ENCODE measurements at places on chromosomes 2 and 18.
A peak's percentile ranks its signal among the peaks of the same experiment; 100 is the strongest.

DNA sequence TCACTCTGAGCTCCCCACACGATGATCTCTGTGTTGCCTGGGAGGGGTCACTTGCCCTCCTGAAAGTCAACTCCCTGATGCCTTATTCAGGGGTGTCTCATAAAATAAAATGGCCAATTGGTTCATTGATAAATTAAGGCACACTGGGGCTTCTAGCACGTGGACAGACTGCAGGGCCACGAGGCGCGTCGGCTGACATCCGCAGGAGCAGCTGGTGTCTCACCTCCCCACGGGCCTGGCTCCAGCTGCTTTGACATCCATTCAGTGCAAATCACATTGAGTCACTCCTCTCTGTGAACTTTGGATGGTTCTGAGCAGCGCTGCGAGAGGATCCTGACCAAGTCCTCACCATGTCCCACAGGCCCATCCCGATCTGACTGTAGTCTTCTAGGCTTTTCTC is 4.6 kb upstream of the ST8SIA3 start:
- DNase-seq = no peak

- no peak for DNase-seq
These were observed 203.8 kb downstream of the PLCL1 start for GRCh38 chr2:198008230-198008629.

GRCh38 chr2:217897816-217898806 is 104.7 kb downstream of the TNS1 start:
- no peak for DNase-seq

GRCh38 chr2:43300781-43301583 is 74.6 kb upstream of the ZFP36L2 start:
- no peak for DNase-seq

DNA sequence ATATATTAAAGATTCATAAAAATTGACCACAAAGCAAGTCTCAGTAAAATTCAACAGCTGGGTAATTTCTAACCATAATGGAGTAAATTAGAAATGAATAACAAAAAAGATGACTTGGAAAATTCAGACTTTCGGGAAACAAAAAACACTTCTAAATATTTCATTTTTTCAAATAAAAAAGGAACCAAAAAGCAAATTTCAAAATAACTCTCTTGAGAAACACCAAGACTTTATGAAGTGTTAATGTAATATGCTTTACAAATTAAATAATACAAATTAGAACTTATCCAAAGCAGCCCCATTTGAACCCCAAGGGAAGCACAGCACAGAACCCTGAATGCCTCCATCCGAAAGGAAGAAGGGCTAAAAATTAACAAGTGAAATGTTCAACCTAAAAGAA is 175.9 kb downstream of the HDAC4 start:
- DNase-seq = no peak

GRCh38 chr2:83063511-83063910 is 1395.6 kb downstream of the SUCLG1 start:
- no peak for DNase-seq

- no peak for DNase-seq
These were observed 18.9 kb downstream of the TTR start for GRCh38 chr18:31610286-31611205.

- DNase-seq = no peak
These were observed 59.1 kb downstream of the COA5 start for GRCh38 chr2:98548920-98549818.

- DNase-seq = no peak
These were observed 53.1 kb downstream of the SLC39A10 start for GRCh38 chr2:195709901-195710806.

GRCh38 chr2:217099561-217099960 is 239.7 kb upstream of the TNP1 start:
- DNase-seq = no peak

DNA sequence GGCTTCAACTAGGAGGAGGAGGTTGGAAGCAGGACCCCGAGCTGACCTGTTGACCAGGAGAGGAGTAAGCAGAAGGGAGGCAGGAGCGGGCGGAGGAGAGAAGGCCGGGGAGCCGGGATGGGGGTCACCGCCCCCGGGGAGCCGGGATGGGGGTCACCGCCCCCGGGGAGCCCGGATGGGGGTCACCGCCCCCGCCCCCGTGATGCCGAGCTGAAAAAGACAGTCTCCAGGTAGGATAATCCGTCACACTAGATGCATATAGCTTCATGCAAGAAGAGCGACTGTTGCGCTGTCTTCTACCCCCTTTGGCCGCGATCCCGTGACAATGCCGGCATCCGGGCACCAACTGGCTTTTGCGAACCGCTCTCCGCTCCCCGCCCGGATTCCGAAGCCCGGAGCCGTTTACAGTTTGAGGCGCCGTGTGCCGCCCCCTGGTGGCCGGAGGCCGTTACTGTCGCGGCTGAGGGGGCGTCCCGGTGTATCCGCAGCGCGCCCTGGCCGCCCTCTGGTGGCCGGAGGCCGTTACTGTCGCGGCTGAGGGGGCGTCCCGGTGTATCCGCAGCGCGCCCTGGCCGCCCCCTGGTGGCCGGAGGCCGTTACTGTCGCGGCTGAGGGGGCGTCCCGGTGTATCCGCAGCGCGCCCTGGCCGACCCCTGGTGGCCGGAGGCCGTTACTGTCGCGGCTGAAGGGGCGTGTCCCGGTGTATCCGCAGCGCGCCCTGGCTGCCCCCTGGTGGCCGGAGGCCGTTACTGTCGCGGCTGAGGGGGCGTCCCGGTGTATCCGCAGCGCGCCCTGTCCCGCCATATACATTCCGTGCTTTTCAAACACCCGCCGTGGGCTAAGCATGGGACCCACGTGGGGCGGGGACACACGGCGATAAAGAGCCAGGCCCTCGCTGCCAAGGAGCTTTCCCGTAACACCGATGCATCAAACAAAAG is 89.6 kb downstream of the ACTR3 start:
- peak; percentile 64 for DNase-seq

- DNase-seq = no peak
These were observed 46.6 kb upstream of the SLC14A1 start for GRCh38 chr18:45677276-45677807.

DNA sequence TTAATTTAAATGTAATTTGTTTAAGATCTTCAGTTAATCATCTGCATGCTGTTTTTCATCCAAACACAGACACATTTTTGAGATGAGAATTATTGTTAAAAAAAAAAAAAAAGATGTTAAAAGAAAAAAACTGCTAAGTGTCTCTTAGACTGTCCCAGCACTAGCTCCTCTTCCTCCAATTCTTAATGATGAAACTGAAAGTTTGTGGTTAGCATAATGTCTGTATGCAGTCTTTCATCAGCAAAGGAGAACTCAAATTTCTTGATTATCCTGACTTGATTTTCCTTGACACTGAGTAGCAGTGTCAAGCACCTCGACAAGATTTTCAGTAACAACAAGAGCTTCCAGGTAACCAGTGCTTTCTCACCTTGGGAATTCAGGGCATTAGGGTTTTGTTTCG is 274.4 kb downstream of the LRRTM1 start:
- no peak for DNase-seq

DNA sequence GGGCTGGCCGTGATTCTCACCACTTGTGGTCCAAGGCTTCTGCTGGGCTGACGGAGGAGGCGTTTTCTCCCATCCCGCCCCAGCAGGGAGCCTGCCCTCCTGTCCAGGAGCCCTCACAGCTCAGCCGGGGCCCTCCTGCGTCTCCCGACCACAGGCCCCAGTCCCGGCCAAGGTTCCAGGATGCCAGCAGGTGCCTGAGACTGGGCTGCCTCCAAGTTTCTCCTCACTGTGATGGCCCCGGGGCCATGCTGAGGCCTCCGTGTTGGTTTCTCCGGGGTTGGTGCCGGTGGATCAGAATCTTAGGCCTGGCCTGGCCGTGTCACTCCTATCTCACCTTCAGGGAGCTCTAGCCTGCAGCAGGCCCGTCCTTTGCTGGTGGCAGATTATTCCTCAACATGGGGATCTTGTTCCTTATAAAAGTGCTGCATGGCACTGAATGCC is 5.9 kb downstream of the KCNG2 start:
- no peak for DNase-seq

GRCh38 chr2:238685713-238686112 is 162.2 kb upstream of the TWIST2 start:
- no peak for DNase-seq

GRCh38 chr2:219871351-219871750 is 243.9 kb downstream of the SLC4A3 start:
- no peak for DNase-seq

DNA sequence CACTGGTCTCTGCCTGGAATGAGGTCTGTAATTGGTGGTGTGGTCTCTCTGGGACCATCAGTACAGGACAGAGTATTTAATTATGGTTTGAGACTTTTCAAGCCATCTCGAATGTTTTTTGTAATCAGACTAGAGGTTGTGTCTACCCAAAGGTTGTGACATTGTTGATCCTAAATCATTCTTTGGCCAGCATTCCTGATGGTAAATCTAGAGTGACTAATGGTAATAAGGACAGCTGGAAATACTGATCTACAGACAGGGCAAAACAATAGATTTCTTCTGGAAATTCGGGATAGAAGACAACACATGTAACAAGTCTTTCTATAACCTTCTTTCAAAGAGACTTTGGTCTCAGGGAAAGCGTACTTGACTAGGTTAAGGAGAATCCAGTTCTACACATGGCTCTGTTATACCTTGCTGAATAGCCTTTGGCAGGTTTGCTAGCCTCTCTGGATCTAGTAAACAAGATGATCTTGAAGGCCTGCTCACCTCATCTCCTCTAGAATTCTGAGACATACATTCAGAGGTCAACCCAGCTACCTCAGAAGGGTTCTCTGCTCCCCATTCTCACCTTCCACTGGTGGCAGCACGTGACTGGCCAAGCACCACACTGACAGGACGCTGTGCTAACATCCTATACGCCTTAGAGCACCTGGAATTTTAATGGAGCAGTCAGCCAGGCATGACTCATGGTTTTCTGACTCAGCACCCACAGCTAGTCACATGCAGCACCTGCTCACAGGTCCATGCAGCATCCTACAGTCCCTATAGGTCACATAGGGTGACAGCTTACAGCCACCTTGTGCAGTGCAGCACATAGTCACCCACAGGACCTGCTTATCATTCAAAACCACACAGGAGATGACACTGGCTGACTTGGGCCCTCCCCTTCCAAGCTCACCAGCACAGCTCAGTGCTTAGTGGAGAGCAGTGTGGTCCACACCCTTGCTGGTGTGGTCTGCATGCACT is 12.2 kb downstream of the PLB1 start:
- no peak for DNase-seq

GRCh38 chr18:10216791-10217190 is 237.6 kb upstream of the APCDD1 start:
- DNase-seq = no peak

GRCh38 chr2:105409717-105410116 is 10.9 kb upstream of the FHL2 start:
- no peak for DNase-seq

DNA sequence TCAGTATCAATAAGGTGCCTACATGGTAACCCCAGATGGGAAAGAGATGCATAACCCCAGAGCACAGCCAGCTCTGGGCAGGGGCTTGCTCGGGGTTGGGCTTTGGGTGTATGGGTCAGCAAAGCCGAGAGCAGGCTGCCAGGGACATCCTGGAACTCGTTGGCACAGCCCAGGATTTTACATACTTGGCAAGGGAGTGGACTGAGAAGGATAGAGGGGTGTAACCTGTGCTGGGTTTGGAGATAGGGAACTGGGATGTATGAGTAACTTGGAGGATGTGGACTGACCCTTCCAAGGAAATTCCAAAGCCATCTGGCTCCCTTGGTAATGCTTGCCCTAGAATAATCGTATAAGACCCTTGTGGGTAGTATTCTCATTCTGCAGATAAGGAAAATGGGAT is 44.2 kb downstream of the GPR39 start:
- no peak for DNase-seq

DNA sequence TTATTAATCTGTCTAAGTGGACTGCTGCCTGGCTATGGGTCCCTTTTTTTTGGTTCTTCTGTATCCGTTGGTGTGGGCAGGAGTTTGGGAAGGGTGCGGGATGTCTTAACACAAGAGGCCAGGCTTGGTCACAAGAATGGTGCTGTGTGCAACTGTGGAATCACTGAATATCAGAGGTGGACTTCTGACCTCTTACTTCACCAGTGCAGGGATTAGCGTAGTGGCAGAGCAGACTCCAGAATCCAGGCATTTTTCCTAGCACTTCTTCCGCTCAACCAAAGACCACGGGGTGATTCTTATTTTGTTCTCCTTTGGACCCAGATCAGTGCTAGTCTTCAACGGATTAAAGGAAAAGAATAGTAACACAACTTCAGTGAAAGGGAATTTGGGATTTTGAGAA is 254.3 kb upstream of the TNP1 start:
- no peak for DNase-seq

GRCh38 chr2:7633566-7634153 is 716.4 kb downstream of the RNF144A start:
- DNase-seq = no peak

DNA sequence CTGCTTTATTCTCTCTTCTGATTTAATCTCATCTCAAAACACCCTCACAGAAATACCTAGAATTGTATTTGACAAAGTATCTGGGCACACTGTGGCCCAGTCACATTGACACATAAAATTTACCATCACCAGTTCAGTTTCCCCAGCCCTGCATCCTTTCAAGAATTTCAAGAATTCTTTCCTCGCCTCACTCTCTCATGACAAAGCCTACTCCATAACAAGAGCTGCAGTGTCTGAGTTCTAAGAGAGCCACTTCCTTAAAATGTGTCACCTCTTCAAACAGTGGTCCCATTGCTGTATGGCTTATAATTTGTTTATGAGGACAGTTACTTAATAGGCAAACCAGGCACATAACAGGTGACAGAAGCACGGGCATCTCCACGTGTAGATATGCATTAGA is 90.9 kb upstream of the STK39 start:
- DNase-seq = no peak

DNA sequence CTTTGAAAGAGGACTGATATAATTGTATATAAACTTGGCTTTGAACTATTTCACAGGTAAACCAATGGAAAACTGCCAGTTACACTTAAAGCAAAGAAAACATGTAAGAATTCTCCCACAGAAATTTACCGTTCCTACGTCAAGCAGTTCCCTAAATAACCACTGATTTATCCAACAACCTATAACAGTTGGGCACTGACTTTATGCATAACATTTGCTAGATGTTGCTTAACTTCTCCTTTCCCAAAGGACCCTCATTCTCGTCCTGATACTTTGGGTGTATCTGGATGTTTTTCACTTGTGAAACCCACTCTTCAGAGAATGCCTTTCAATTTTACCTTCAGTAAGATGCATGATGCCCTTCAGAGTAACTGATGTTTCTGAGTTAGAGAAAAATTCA is 43.8 kb downstream of the STAT1 start:
- DNase-seq = no peak

DNA sequence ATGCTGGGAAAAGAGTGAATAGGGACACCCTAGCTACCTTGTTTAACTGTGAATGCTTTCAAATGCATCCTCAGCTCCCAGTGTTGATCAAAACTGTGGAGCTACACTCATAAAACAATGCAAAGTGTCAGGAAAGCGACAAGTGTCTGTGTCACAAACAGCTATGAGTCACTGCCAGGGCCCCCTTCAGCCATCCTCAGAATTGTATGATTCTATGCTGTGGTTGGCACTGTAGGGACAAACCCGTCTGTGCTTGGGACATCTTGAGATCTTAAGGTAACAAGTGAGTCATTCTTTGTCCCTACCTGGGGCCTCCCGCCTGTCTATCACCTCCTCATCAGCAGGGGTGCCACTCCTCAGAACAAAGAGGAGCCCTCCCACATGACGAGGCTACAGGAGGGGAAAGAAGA is 42.4 kb downstream of the KLF7 start:
- peak; percentile 47 for DNase-seq

GRCh38 chr18:58590254-58590653 is 38.6 kb downstream of the ALPK2 start:
- no peak for DNase-seq

GRCh38 chr2:188993247-188993646 is 19.1 kb downstream of the COL3A1 start:
- no peak for DNase-seq
